ENCODE measurements at places on chromosomes 12 and 14.

GRCh38 chr12:27284751-27285150 is 40.7 kb downstream of the STK38L start:
- DNase-seq: no peak

DNA sequence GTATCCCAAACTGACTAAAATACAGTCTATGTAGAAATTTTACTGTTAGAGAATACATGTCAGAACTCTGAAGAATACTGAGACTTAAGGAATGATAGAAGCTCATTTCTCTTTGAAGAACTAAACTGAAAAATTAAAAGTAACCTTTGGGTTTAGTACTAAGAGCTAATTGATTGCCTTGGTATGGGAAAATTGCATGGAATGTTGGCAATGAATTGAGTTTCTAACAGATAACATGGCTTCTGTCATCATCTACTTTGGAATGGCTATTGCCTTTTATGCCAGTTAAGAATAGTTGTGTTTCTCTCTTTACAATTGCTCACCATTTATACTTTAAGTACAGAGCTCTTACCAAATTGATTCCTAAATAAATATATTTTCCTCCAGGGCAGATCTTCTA is 308.8 kb upstream of the SYT1 start:
- DNase-seq: no peak

GRCh38 chr14:58813745-58814144 is 176.0 kb downstream of the DACT1 start:
- DNase-seq: no peak

DNA sequence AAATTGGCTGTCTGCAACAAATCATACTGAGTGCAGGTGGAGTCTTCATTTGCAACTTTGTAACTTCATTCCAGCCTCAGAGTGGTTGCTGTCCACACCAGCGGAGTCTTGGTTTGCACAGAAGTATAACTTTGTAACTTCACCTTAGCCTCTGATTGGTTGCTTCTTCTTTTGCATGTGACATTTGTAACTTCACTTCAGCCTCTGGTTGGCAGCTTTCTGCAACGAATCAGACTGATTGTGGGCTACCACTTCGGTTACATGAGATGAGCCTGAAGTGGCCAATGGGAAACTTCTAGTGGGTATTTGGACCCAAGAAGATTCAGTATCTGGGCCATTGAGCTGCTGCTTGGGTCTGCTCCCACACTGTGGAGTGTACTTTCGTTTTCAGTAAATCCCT is 17.8 kb downstream of the RASSF8 start:
- DNase-seq: no peak

- no peak for DNase-seq
These were observed 7.0 kb downstream of the ADCY6 start for GRCh38 chr12:48781750-48782456.

DNA sequence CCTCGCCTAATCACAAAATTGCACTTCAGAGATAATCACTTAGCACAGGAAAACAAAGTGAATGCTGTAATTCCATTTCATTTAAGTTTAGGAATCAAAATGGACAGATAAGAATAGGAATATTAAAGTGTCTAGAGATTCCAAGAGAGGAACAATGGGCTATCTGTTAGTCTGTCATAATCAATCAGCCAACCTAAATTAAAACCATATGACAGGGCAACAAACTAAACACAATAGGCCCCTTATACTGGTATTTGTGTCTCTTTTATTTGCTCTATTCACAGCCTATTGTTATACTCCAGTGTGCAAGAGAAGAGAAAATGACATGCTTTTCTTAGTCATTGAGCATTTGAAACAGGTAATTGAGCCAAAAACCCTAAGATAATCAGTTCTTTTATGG is 259.4 kb downstream of the PRKD1 start:
- DNase-seq: no peak

DNA sequence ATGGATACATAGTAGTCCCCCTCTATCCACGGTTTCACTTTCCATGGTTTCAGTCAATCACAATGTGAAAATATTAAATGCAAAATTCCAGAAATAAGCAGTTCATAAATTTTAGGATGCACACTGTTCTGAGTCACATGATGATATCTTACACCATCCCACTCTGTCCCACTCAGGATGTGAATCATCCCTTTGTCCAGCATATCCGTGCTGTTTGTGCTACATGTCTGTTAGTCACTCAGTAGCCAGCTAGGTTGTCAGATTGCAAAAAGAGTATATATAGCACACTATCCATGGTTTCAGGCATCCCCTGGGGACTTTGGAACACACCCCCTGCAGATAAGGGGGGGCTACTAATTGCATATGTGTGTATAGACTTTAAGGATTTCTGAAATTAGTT is 8.1 kb upstream of the NAA30 start:
- DNase-seq: no peak

GRCh38 chr12:28883406-28883997 is 265.6 kb upstream of the FAR2 start:
- no peak for DNase-seq

DNA sequence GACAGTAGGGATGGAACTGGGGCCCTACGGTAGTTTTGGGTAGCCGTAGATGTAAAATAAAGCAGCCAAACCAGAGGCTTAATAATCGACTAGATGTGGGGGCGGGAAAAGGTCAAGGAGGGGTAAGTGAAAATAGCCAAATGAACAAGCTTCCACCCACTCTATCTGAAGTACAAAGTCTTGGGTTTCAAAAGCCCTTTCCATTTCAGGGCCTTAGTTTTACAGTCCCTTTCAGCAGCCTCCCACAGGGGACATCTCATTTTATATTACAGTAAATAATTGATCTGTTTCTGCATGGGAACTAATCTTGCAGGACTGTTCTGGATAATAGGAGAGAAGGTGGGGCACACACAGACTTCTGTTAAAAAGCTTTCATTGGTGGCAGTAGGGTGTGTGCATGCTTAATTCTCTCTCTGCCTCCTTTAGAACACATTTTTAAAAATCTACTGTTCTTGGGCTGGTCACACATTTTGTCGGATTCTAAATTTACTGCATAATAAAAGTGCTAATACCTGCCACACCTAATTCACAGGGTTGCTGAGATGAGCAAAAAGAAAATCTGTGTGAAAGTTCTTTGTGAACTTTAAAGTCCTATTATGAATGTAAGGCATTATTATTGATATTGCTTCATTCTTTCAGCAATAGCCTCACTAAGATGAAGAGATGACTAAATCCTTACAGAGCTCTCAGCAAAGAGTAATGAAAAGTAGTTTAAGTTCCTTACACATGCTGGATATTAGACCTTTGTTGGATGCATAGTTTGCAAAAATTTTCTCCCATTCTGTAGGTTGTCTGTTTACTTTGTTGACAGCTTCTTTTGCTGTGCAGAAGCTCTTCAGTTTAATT is 104.6 kb downstream of the ITPR2 start:
- DNase-seq: no peak

- no peak for DNase-seq
These were observed 228.4 kb upstream of the SOX5 start for GRCh38 chr12:24177889-24178288.

GRCh38 chr12:58242796-58243630 is 301.6 kb downstream of the ATP23 start:
- no peak for DNase-seq

GRCh38 chr14:36099619-36100018 is 76.9 kb downstream of the PTCSC3 start:
- DNase-seq: no peak

GRCh38 chr14:64178814-64179213 is 115.4 kb downstream of the ESR2 start:
- DNase-seq: no peak

GRCh38 chr12:16588812-16589211 is 17.1 kb downstream of the LMO3 start:
- DNase-seq: no peak

GRCh38 chr12:101238306-101238705 is 28.3 kb upstream of the SLC5A8 start:
- no peak for DNase-seq

GRCh38 chr12:56801661-56802622 is 38.8 kb downstream of the HSD17B6 start:
- DNase-seq: no peak

DNA sequence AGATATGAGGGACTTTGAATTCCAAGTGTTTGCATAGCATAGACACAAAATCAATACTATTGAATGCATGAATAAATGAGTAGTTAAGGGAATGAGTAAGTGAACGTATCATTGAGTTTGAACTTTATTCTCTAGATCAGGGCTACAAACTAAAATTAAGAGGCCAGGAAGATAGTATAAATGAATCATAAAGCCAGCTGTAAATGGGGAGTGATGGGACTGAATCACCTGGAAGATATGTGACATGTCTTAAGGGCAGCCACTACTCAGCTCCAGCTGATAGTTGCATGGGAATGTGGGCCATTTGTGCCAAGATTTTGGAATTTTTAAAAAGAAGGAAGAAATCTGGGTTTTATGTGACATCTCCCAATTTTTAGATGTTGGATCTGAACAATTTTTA is 229.9 kb downstream of the AKAP6 start:
- no peak for DNase-seq

- no peak for DNase-seq
These were observed 55.1 kb upstream of the RD3L start for GRCh38 chr14:103997391-103997790.

- no peak for DNase-seq
These were observed 21.6 kb upstream of the CHST11 start for GRCh38 chr12:104435175-104435574.

DNA sequence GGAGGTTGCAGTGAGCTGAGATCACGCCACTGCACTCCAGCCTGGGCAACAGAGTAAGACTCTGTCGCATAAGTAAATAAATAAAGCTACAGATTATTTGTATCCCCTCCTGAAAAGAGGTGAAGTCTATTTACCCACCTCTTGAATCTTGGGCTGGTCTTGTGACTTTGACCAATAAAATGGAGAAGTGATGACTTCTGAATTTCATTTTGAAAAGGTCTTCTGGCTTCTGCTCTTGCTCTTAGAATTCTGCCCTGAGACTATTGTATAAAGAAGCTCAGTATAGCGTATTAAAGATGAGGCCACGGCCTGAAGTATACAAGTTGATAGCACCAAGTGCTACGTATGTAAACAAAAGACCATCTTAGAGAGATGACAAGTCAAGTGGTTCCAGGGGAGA is 88.3 kb upstream of the AMN1 start:
- DNase-seq: no peak

GRCh38 chr12:53766881-53767280 is 15.1 kb upstream of the CISTR start:
- DNase-seq: no peak

DNA sequence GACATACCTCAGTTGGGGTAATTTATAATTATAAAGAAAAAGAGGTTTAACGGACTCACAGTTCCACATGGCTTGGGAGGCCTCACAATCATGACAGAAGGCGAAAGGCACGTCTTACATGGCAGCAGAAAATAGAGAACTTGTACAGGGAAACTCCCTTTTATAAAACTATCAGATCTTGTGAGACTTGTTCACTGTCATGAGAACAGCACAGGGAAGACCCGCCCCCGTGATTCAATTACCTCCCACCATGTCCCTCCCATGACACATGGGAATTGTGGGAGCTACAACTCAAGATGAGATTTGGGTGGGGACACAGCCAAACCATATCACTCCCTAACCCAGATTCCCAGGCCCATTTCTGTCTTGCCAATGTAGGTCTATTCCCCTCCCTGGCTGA is 22.1 kb downstream of the MYO1H start:
- DNase-seq: no peak

DNA sequence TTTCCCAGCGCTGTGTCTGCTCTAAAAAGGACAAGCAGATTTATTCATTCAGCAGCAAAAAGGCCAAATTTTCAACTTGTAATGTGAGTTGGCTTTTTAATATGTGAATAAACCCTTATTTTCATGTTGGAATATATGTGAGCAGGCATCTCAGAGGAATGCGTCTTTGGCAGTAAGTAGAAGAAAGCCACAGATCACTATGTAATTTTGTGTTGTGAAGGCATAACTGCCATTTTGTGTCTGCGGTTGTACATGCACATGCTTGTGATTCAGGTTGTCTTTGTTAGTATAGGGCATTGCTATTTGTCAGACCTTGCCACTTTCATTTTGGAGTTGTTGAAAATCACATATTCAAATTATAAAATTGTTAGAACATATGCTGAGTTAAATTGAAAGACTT is 398.8 kb upstream of the RGS6 start:
- DNase-seq: no peak

GRCh38 chr14:40010961-40011360 is 578.7 kb upstream of the FBXO33 start:
- DNase-seq: no peak

GRCh38 chr12:68451261-68452077 is 119.3 kb upstream of the MDM1 start:
- no peak for DNase-seq

- DNase-seq: no peak
These were observed 37.6 kb downstream of the MYF5 start for GRCh38 chr12:80754274-80754673.

- DNase-seq: no peak
These were observed 55.1 kb downstream of the FOXN4 start for GRCh38 chr12:109253913-109254544.

DNA sequence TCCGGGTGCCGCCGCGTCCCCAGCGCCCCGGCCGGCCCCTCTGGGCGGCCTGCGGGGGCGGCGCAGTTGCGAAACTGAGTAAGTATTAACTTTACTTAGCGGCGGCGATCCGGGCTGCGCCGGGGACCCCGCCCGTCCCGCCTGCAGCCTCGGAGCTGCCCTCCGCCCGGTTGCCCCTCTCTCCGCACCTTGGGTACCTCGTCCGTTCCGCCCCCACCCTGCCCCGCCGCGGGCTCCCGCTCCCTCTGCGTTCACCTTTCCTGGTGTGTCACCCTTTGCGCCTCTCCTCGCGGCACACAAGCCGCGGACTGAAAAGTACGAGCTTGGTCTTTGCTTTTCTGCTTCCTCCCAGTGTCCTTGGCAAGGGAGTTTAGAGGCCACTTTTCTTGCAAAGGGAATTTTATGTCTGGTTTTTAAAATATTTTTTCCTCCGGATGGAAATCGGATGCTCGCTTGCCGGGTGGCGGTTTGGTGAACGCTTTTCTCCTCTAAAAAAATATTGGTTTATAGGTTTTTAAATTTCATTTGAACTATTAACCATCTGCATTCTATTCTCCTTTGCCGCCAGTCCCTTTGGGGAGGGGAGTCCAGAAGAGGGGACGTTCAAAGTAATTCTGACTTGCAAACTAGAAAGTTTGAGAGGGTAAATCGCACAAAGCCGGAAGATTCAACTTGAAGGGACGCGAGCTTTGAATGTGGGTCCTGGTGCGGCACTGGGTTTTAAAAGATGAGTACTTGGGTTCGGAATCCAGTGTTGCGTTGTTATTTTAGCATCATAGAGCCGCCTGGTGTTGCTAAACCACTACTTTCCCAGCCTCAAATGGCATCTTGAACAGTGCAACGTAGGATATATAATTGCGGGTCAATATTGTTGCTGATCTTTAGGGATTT is 834 bp downstream of the RASSF8 start:
- DNase-seq: peak; percentile 72

- DNase-seq: no peak
These were observed 11.2 kb upstream of the TMX1 start for GRCh38 chr14:51228890-51229289.

GRCh38 chr12:94957006-94957405 is 46.5 kb downstream of the NDUFA12 start:
- DNase-seq: no peak

GRCh38 chr12:52296572-52297215 is 5.4 kb upstream of the KRT81 start:
- DNase-seq: no peak

- no peak for DNase-seq
These were observed 115.3 kb upstream of the NAP1L1 start for GRCh38 chr12:76199808-76200207.

Data from amygdala (tissue), 56 donors.